ENCODE measurements at places on chromosomes 12 and 14.

DNA sequence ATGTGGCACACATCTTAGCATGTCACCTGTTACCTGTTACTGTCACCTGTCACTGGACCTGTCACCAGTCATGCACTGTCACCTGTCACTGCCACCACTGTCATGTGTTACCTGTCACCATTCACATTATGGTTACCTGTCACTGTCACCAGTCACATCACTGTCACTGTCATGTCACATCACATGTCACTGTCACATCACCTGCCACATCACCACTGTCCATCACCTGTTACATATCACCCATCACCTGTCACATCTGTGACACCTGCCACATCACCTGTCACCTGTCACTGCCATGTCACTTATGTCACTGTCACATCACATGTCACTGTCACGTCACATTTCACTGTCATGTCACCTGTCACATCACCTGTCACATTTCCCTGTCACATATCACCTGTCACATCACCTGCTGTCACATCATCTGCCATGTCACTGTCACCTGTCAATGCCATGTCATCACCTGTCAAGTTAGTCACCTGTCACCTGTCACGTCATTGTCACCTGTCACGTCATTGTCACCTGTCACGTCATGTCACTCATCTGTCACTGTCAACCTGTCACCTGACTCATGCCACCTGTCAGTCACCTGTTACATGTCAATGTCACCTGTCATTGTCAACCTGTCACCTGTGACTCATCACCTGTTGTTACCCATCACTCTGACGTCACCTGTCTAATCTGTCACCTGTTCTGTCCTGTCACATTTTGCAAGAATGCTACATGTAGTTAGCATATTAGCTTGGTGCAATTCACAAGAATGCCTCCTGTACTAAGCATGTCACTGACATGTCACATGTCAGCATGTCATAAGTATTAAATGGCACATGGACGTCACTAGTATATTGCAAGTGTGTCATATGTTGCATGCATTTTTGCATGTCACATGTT, 29.0 kb upstream of the TESC start:
- no peak for DNase-seq

DNA sequence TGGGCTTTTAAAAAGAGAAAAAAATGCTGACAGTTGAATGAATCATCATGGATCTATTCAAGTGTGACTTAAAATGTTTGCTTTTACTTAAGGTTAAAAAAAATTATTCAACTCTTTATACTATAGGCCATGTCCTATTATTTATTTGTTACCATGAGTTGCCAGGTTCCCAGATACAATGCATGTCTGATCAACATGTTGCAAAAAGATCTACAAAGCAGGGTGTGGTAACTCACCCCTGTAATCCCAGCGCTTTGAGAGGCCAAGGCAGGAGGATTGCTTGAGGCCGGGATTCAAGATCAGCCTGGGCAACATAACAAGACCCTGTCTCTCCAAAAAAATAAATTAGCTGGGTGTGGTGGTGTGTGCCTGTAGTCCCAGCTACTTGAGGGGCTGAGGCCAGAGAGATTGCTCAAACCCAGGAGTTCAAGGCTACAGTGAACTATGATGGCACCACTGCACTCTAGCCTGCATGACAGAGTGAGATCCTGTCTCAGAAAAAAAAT, 460.8 kb downstream of the BCAT1 start:
- DNase-seq: no peak

DNA sequence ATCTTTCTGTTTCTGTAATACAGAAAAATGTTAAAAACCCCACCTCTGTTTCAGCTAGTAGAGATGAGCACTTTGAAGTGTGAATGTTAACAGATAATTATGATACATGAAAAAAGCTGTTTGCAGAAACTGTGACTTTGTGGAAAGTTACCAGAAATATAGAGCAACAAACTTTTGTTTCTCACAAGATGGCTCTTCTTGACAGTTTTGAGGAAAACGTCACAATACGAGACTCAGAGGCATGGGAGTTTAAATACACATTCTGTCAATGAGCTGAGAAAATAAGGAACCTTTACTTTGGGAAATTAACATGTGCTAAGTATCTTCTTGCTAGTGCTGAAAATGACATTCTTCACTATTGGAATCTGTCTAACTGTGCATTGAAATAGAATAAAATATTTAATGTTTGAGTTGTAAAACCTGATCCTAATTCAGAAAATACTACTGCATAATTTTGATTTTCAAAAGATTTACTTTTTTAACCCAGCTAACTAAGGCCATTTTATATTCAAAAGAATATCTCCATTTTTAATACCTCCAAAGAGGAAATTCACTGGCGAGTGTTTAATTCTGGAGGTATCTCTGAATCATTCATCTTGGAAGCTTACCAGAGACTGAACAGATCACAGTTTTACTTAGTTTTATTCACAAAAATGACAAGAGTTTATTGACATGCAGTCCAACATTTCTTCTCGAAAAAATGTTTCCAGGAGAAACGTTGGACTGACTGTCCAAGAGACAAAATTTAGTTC, 308.9 kb upstream of the LRFN5 start:
- DNase-seq: no peak

- DNase-seq: no peak
Measured at GRCh38 chr12:76259106-76259505, 89.1 kb downstream of the BBS10 start.

DNA sequence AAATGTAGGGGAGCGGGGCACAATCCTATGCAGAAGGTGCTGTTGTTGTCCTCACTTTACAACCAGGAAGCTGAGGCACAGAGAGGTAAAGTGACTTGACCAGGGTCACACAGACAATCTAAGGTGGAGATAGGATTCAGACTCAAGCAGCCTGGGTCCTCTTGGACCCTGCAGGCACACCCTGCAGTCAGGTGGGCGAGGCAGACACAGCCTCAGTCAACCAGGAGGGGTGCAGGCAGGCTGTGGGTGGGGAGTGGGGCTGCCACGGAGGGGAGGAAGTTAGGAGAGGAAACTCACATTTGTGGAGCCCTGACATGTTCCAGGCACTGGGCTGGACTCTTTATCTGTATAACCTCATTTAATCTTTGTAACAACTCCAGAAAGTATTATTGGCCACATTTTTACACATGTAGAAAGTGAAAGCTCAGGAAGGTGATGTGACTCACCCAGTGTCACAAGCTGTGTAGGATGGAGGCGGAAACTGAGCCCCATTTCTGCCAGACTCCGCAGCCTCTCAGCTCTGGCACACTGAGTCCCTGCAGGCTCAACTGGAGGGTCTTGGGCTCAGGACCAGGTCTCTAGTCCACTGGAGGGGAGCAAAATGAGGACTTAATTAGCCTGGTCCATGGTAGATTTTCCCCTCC, 24.9 kb upstream of the CHGA start:
- DNase-seq: no peak

DNA sequence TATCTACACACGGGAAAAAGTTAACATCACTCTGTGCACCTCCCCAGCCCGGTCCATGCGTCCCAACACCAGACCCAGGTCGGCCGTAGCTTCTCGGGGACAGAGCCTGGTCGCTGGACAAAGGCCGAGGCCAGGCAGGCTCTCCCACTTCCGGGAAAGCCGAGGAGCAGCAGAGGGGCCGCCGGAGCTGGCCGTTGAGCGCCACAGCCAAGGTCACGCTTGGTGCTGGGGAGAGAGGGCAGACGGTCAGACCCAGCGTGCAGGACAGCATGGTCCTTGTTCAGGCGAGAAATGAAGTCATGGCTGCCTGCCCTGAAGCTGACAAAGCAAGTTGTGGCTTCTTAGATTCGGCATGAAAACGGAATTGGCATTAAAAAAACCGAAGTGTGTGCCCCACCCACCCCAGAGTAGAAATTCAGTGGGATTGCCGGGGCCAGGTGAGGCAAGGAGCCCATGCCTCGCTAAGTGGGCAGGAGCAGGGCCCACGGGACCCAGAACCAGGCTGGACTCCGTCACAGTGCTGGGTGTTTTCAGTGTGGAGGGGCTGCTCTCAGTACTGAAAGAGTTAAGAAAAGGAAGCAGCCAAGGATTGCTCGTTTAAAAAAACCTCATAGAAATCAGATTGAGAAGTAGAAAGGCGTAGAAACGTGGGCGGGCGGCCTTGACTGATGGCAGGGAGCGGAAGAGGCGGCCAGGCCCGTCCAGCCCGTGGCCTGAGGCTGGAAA, 4.3 kb downstream of the ARL6IP4 start:
- no peak for DNase-seq

DNA sequence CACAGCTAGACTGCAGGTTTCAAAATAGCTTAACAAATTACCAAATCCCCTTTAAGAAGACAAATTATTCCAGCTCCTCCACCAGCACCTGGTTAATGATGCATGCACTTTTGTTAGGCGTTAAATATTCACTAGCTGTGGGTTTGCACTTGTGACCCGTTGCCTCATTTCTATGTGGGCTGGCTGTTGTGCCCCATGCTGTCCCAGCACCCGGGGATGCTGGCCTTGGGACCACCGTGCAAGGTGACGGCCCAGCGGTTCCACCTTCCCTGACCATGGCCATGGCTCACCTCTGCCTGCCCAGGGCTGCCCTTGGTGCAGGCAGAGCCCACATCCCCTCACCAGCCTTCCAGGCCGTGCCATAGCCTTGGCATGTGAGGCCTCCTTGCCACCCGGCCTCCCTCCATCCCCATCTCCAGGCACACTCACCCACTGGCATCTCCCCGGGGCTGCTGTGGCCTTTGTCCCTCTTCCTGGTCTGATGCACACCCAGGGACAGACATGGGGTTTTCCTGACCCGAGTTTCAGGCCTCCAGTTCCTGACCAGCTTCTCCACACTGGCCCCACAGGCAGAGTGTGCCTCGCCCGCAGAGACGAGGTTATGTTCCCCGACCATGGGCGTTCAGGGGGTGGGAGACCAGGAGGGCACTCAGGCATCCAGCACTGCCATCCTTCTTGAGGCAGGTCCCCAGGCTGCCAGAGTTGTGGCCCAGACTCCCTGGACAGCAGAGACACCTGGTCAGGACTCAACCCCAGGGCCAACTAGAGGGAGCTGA, 20.3 kb upstream of the C14orf180 start:
- no peak for DNase-seq

DNA sequence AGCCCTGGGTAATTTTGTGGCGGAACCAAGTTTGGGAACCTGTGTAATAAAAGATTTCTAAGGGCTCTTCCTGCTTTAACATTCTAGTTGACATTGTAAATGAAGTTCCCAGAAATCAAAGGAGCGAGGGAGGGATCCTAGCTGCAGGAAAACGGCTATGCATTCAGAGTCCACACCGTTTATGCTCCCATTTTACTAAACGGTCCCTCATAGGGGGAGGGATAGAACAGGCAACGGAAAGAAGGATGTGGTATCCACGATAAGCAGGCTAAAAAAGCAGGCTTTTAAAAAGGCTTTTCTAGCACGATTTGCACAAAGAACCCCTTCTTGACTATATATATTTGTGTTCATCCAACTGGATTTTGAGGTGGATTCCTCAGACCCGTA, 559 bp downstream of the SYNJ2BP start:
- peak; percentile 15 for DNase-seq

DNA sequence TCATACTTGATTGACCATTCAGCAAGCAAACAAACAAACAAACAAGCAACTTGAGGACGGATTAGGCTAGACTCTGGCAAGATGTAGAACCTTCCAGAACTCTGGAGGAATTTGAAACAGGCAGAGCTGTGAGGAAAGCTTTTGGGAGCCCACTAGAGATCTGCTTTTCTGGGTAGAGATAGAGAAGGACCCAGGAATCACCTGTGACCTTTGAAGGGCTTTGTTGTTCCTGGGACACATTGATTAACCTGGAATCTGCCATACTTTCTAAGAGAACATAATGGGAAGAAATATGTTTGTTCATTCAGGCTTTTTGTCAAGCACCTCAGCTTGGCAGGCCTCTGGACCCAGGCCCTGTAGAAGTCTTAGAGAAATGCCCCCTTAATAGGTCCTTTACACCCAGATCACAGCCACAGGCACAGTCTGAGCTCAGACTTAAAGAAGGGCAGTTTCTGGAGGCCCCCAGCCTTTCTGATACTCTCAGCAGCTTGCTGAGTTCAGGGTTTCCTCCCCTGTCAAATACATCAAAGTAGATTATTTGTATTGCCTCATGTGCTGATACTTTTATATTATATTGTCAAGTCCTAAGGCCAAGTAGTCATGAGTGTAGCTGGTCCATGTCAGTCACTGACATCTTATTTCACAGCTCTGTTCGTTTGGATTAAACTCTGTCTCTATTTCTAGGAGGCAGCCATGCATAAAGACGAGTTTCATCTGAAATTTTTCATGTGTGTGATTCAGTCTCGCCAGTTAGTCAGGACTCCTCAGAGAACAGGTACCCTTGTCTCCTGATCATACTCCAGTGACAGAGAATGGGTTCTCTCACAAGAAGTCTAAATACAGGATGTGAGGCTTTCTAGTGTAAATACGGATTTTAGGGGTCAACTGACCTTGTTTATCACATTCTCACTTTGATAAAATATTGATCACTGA, 1.1 kb upstream of the SENP1 start:
- DNase-seq: no peak

DNA sequence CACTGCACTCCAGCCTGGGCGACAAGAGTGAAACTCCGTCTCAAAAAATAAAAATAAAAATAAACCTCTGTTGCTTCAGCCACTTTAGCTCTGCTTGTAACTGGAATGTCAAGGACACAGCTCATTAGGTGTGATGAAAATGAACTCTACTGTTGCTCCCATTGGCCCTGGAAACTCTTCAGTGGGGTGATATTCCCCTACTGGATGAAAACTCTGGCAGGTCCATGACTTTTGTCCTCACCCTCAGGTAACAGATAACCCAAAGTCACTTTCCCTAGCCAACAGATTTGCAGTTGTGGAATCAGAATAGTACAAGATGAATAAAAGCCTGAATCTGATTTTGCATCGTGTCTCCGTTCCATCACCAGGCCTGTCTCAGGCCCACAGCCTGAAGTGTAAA, 92.1 kb upstream of the CEP83 start:
- no peak for DNase-seq

- no peak for DNase-seq
Measured at GRCh38 chr12:48034835-48035805, 30.8 kb upstream of the COL2A1 start.

GRCh38 chr12:11652351-11653040, 3.0 kb downstream of the ETV6 start:
- DNase-seq: no peak

DNA sequence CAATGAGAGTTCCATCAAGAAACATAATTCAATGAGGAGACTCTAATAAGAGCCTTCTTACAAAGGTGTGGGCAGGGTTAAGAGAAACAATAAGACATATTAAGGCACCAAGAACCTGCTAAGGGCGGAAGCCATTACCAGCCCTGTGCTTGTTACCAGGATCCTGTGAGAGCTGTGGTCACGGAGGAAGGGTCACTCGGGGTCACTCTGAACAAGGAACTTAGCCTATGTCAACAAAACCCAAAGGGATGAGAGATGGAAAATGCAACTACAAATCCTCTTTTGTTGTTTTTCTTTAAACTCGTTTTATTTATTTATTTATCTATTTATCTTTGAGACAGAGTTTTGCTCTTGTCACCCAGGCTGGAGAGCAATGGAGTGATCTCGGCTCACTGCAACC, 460.4 kb upstream of the CCDC196 start:
- no peak for DNase-seq

GRCh38 chr12:66417217-66417616, 114.9 kb downstream of the HELB start:
- DNase-seq: no peak

GRCh38 chr12:44477331-44477980, 398.7 kb downstream of the NELL2 start:
- no peak for DNase-seq
